ENCODE measurements at places on chromosomes 6 and 20. TPM values are rescaled to one million over a fixed set of nuclear protein-coding genes. Genes with fewer than 3 reads are reported as not detected.

MYLK4 gene
- total RNA-seq: 1.1 TPM

STXBP5 gene
- 4.6 TPM for total RNA-seq

PRKN gene
- not detected for total RNA-seq

SMAP1 gene
- 29.3 TPM for total RNA-seq

SLC17A2 gene
- total RNA-seq: not detected

RAET1G gene
- total RNA-seq: not detected

VNN1 gene
- 0.65 TPM for total RNA-seq

- peak; percentile 68 for DNase-seq
Measured at GRCh38 chr6:19209202-19209601, 628.0 kb upstream of the ID4 start.

DNA sequence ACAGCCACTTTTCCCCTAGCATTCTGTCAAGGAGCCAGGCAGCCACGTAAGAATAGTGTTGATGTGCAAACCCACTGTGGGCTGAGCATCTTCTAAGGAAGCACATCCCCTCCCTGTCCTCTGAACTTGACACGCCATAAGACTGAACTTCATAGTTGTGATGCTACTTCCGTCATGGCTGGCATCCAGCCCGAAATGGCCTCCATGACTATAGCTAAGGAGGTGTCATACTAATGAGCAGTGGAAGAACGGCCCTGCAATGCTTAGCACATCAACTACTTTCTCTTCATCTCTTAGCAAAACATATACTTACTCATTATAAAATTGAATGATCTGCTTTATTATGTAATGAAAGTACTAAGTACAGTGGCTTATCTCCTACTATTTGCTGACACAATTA is 110.2 kb downstream of the GJA10 start:
- no peak for DNase-seq

DNA sequence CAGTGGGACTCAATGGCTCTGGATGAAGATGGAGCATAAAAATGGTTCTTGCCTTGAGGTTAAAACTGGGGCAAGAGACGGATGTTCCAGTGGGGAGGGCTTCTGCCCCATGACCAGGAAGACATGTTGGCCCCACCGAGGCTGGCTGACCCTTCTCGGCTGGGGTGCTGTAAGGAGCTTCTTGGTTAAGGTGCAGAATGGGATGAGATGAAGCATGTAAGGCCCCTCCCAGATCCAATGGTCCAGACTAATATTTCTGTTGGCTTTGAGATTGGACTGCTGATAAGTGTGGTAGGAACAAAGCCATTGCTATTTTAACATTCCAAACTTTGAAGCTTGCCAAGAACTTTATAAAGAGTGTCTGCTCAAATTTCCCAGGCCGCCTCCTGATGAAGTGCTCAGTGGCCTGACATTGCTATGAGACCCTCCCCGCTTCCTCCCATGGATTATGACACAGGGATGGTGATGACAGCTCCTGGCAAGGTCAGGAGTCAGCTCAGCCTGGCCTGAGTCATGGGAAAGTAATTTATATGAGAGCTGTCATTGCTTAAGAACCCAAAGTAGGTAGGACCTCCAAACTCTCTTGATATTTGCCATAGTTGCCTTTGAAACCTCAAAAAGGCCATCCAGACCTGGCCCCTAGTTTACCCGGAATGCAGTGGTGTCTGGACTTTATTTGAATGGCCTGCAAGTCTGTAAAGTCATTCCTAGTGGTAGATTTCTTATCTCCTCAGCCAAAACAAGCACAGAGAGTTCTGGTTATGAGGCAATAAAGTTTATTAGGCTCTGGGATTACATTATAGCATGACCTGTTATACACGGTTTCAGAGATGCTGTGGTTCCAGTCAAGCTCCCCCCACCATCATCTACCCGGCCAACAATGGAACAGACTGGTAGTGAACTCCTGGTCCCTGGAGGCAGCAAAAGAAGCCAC is 55.2 kb downstream of the TGM2 start:
- DNase-seq: peak; percentile 99

GRCh38 chr6:156110249-156110648 is 654.6 kb upstream of the NOX3 start:
- no peak for DNase-seq

GRCh38 chr6:143585241-143585640 is 73.7 kb upstream of the FUCA2 start:
- DNase-seq: no peak
